ENCODE measurements at places on chromosomes 11 and 22.

GRCh38 chr11:113814181-113814580, 34.6 kb downstream of the CLDN25 start:
- DNase-seq = no peak

GRCh38 chr22:49266561-49267519, 560.8 kb downstream of the BRD1 start:
- DNase-seq = no peak

DNA sequence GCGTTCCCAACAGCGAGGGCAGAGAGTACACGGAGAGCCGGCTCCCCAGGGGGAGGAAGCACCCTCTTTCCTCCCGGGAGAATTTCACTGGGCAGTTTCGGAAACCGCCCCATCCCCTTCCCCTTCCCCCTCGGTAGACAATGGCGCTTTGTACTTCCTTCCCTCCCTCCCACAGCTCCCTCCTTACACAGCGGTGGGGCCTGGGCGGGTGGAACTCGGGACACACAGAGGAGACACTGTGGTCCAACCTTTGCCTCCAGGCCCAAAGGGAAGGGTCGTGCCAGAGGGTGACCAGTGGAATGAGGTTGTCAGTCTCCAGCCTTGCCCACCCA, 4.3 kb downstream of the SMTN start:
- no peak for DNase-seq

- DNase-seq = peak; percentile 22
Measured at GRCh38 chr11:116986521-116987105, 111.6 kb downstream of the SIK3 start.

- no peak for DNase-seq
Measured at GRCh38 chr11:70090961-70091381, 12.9 kb downstream of the ANO1 start.

DNA sequence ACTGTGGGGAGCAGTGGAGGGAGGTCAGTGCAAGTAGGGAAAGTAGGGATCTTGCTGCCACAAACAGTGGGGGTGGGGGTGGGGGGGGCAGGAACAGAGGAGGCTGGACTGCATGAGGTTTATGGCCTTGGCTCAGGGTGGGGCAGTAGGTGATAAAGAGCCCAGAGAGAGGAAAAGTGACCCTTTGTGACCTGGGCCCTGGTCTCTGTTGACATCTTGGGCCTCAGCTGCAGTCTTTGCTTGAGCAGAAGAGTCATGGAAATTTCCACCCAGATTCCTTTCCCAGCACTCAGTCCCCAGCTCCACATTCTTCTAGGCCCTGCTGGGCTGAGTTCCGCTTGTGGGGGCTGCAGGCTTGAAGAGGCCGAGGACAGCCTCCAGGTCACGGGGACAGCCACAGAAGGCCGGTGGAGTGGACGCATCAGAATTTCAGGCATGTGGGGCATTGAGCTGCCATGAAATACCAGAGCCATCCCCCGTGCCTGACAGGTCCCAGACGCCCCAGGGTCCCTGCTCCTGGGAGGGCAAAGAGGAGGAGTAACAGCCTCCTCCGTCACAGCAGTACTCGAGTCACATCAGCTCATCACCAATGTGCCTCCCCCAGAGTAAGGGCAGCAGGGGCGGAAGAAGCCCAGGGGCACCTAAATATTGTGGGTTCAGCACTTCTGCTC, 9.7 kb upstream of the MALAT1 start:
- DNase-seq = peak; percentile 73

- DNase-seq = no peak
Measured at GRCh38 chr11:123362941-123363340, 67.1 kb upstream of the GRAMD1B start.

GRCh38 chr11:31199378-31199777, 170.2 kb downstream of the DCDC1 start:
- DNase-seq = no peak

DNA sequence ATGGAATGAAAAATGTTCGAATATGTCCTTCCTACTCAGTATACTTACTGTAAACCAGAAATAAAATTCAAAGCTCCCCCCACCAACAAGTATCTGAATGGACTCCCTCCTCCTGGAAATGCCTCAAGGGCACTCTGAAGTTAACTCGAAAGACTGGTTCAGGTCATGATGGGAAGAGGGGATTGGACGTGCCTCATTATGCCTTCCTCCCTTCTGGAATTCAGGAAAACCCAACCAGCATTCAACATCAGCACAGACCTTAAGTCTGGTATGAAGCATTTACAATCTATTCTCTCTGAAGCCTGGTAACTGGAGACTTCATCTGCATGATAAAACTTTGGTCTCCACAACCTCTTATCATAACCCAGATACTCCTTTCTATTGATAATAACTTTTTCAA, 428.3 kb upstream of the RAG2 start:
- DNase-seq = no peak

- DNase-seq = no peak
Measured at GRCh38 chr11:17778956-17779860, 44.6 kb downstream of the KCNC1 start.

GRCh38 chr22:21942407-21943343, 10.0 kb downstream of the PPM1F start:
- DNase-seq = peak; percentile 91

DNA sequence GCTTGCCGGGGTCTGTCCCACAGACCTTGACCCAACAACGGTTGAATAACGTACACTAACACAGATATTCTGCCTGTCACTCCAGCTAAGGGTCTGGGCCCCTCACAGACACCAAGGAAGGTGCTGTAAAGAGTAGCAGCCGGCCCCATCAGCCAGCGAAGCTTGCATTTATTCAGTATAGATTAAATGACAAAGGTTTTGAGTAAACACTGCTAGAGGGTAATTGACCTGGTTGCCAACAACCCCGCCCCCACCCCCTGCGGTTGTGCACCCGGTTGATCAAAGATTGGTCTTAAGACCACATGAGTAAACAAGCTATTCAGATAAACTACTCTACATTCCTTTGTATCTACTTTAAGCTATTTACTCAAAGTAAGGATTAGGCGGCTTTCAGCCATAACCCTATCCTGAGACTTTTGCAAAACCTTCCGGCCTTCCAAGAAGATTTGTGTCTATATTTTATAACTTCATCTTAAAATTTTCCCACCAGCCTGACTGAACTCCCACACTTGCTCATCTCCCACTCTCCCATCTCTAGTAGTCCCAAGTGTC, 4.8 kb upstream of the CKAP5 start:
- no peak for DNase-seq

- DNase-seq = peak; percentile 37
Measured at GRCh38 chr11:119284344-119285157, 32.4 kb downstream of the MCAM start.

GRCh38 chr22:37472418-37473006, 13.7 kb downstream of the MFNG start:
- DNase-seq = peak; percentile 58

DNA sequence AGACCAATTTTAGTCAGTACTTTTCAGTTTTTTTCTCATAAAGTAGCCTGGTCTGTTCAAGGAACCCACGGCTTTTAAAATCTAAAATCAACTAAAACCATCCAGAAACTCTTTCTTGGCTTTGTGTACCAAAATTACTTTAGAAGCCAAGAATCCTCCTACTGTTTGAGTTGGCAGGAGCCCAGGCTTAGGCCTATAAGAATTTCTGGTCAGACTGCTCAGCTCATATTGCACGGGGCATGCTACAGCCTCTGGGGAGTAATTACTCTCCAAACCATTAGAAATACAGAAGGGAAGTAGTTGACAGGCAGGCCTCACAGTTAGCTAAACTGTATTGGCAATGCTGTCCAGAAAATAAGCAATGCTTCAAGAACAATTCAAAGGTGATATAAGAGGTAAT, 1862.9 kb upstream of the RAG2 start:
- peak; percentile 20 for DNase-seq

DNA sequence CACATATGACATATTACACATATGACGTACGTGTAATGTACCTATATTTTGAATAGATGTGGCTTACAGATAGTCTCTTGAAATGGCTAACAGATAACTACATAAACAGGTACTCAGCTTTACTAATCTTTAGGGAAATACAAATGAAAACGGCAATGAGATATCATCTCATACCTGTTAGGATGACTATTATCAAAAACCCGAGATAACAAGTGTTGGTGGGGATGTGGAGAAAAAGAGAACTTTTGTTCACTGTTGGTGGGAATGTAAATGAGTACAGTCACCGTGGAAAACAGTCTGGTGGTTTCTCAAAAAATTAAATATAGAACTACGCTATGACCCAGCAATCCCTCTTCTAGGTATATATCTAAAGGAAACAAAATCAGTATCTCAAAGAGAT, 247.6 kb downstream of the ETS1 start:
- no peak for DNase-seq

GRCh38 chr11:44408711-44409470, 99.0 kb upstream of the ALX4 start:
- DNase-seq = no peak

DNA sequence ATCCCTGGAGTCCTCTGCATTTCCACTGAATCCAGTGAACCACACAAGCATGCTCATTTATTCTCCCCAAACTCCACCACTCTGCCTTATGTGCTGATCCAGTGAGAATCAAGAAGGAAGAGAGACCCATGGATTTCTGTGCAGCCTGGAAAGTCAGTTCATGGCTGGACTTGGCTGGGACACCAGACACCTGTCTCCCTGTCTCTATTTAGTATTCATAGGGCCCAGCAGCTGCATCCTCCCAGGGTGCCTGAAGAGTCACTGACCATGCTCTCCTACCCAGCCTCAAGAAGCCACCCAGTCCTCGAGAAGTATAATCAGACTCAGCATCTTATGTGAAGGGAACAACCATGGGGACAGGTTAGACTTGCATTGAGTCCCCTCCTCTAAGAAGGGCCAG, 83.2 kb downstream of the ZNF280B start:
- no peak for DNase-seq

DNA sequence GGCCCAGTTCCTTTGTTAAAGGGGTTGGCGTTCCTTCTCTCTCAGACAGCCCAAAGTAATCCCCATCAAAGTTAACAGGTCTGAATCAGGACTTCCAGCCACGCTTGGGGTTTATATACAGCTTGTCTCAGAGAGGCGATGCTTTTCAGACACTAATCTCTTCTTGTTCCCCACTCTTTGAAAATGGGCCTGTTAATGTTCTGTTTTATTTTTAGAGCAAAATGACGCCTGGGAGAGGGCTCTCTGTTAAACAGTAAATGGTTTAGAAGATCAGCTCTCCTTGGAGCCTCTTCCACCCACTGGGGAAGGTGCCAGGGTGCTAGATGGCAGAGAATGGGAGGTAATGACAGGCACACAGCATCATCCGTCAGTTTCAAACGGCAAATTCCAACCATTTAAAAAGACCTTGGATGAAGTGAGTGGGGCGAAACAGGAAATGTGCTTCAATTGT, 235.9 kb upstream of the NARS2 start:
- DNase-seq = no peak

DNA sequence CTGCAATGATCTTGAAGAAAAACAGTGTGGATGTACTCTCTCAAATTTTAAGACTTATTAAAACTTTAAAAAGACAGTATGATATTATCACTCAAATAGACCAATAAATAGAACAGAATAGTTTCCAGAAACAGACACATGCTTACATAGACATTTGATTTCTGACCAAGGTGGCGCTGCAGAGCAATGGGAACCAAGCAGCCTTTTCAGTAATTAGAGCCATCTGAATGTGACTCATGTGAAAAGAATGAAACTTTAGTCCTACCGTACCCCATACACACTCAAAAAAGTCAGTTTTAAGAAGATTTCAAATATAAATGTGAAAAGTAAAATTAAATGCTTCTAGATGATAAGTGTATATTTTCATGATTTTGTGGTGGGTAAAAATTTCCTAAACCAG, 74.2 kb upstream of the MS4A8 start:
- DNase-seq = peak; percentile 20

- DNase-seq = no peak
Measured at GRCh38 chr11:31649129-31649966, 139.8 kb downstream of the ELP4 start.

- DNase-seq = no peak
Measured at GRCh38 chr22:37080838-37081237, 28.7 kb downstream of the TMPRSS6 start.

GRCh38 chr11:28819741-28820140, 711.6 kb downstream of the METTL15 start:
- no peak for DNase-seq

DNA sequence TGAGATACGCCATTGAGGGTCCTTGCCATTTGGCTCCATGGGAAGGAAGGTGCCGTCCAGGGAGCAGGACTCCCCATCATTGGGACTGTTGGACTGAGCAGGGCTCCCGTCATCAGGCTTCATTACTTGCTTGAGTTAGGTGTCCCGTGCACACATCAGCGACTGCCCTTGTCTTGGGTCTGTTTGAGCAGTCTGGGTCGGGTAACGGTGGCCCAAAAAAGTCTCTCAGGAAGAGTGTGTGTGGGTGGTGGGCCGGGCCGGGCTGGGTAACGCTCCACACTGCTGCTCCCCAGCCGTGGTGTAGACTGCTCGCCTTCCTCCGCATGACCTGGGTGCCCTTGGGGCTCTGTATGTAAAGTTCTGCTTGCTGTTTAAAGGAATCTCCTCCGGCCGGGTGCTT, 293.5 kb downstream of the TBC1D22A start:
- DNase-seq = no peak

DNA sequence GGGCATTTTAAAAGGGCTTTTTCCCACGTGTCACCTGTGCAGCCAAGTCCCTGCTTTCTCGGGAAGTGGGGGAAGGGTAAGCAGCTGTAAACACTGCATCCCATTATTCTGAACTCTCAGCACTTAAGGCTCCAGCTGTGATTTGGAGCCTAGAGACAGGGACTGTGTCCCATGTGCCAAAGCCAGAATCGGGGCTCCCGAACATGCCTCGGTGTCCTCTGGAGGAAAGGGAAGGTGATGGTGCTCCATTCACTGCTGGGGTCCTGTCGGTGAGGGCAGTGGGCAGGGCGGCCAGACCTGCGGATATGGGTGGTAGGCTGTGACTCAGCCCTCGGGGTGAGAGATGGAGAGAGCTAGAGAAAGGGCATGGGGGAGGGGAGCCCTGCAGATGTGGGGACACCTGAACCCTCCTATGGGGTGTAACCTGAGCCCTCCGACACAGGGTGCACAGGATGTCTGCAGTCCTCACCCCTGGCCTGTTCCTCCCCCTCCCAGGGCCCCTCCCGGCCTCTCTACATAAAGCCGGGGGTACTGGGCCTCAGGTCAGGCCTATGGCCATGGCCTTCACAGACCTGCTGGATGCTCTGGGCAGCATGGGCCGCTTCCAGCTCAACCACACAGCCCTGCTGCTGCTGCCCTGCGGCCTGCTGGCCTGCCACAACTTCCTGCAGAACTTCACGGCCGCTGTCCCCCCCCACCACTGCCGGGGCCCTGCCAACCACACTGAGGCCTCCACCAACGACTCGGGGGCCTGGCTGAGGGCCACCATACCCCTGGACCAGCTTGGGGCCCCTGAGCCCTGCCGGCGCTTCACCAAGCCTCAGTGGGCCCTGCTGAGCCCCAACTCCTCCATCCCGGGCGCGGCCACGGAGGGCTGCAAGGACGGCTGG, 31.8 kb downstream of the CAPN1 start:
- DNase-seq = no peak

- DNase-seq = no peak
Measured at GRCh38 chr22:25551396-25551795, 13.1 kb upstream of the GRK3 start.

All from hepatic stellate cell (primary cell).